Activated effector memory CD4-positive, alpha-beta T cell treated with anti-CD3 and anti-CD28 coated beads, Interleukin-2, amount 50 U/mL, for 16 hours (primary cell): ENCODE measurements at places on chromosomes 12 and 14.

- no peak for DNase-seq
Observed at GRCh38 chr14:55819610-55820304, 239.8 kb downstream of the KTN1 start.

- no peak for DNase-seq
Observed at GRCh38 chr12:131370321-131370720, 340.6 kb upstream of the SFSWAP start.

GRCh38 chr14:93285044-93285443, 47.8 kb downstream of the BTBD7 start:
- DNase-seq = no peak

GRCh38 chr14:69838881-69839416, 40.3 kb upstream of the SMOC1 start:
- no peak for DNase-seq

- no peak for DNase-seq
Observed at GRCh38 chr12:30197392-30198057, 413.8 kb upstream of the TMTC1 start.

GRCh38 chr12:53696285-53696654, 20.4 kb upstream of the ATP5MC2 start:
- no peak for DNase-seq

GRCh38 chr12:79370021-79370420, 320.7 kb downstream of the PAWR start:
- no peak for DNase-seq

DNA sequence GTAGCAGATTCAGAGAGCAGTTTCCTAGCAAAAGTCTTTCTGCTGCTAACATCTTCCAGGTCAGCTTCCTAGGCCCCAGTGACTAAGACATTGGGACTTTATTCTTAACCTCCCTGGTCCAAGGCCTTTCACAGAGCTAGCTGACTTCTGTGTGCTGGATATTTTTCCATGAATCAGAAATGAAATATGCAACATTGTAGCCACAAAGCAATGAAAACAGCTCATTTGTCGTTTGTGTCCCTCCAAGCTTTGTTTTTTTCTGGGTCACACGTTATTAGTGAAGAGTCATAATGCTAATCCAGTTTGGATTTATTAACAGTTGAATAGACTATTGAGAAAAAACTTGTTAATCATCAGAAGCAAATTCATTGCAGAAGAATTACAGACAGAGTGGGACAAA, 82.4 kb downstream of the ARF6 start:
- no peak for DNase-seq

DNA sequence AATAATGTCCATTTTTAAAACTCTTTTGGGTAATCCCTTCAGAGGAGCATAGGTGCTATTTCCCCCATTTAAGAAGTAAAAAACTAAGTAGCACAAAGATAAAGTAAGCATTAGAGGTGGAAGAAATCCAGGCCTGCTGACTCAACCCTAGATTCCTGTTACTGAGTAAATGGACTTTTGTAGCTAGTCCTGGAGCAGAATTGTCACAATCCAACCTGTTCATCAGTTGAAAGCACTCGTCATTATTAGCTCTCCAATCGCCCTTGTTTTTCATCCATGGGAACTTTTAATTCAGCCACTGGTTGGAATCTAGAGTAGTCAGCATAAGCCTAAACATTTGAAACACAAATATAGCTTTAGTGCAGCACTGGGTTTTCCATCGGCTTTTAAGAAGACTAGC, 139.5 kb upstream of the AMIGO2 start:
- no peak for DNase-seq

DNA sequence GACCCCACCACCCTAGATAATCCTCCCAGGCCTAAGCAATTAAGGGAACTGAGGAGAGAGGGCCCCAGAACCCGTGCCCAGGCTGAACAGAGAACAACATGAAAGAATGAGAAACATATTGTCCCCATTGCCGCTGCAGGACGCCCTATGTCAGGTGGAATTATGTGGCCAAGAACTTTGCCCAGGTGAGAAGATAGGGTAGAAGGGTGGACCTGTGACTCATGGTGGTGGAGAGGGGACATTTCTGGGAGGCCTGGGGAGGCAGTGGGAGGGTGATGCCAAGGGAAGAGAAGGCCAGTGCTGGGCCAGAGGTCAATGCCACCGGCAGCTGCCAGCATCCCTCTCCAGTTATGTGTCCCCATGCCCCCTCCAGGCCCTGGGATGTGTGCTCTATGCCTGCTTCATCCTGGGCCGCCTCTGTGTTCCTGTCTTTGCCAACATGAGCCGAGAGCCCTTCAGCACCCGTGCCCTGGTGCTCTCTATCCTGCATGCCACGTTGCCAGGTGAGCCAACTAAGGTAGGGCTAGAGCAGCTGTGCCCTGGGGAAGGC, 15.5 kb downstream of the SOAT2 start:
- DNase-seq = no peak

GRCh38 chr12:130526813-130527212, 189.1 kb downstream of the PIWIL1 start:
- no peak for DNase-seq

DNA sequence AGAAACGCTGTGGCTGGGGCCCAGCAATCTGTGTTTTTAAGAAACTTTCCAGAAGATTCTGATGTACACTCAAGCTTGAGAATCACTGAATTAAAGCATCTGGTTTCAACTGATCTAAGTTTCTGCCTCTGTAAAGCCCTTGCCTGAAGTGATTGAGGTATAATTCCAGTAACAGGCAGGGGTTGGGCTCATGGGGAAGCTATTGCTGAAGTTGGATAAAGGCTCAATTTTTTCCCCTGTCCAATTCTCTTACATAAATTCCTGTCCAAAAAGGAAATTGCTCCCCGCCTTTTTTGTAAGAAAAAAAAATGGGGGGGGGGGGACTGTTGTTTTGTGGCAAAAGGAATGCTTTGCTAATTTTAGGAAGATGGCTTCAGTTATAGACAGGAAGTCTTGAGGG, 337.4 kb downstream of the NUAK1 start:
- no peak for DNase-seq

GRCh38 chr14:99889268-99889667, 96.1 kb downstream of the EML1 start:
- no peak for DNase-seq

- DNase-seq = no peak
Observed at GRCh38 chr14:24837280-24838046, 203.5 kb upstream of the GZMB start.

DNA sequence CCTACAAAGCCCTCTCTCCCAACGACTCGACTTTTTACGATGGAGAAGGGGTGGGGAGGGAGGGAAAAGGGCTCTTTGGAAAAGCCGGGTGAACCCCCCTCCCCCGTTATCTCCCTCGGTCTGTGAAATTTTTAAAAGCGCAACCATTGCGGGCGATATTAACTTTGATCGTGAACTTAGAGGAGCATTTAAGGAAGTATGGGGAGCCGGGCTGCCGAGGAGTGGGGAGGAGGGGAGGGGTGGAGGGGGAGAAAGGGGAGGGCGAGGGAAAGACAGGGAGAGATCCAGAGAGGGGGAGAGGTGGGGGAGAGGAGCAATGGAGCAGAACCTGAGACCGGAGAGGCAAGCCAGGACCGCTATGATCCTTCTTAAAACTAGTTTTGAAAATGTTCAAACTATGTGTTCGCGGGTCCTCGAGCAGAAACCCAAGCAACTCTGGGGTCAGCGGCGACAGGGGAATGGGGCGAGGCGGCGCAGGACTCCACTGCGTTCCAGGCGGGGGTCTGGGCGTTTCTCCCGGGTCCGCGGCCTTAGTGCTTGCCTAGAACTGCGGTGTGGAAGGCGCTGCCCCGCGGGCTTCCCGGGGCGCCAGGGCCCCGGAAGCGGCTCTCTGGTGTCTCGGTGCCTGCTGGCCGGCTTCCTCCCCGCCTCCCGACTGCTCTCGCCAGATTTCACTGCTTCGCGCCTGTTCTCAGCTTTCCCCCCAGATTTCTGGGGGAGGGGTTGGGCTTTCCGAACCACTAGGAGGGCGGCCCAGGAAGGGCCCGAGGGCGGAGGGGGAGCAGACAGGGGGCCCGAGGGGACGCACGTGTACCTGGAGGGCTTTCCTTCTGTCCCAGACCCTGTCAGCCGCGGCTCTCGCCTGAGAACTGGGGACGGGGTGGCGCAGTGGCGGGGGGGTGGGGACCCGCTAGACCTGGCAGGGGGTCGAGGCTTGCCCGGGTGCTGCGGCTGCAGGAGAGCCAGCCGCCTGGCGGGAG, at the start of gene HOTAIR:
Gene HOTAIR, minus strand, starts transcription at position 871 of the 980 bp plus-strand sequence.
- peak; percentile 73 for DNase-seq

- no peak for DNase-seq
Observed at GRCh38 chr12:130501821-130502220, 164.1 kb downstream of the PIWIL1 start.

DNA sequence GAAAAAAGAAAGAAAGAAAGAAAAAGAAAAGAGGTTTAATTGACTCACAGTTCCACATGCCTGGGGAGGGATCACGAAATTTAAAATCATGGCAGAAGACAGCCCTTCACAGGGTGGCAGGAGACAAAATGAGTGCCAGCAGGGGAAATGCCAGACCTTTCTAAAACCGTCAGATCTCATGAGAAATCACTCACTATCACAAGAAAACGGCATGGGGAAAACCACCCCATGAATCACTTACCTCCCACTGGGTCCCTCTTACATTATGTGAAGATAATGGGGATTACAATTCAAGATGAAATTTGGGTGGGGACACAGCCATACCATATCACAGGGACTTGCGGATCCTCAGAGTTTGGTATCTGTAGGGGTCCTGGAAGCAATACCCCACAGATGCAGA, 16.3 kb upstream of the EGLN3 start:
- DNase-seq = no peak

DNA sequence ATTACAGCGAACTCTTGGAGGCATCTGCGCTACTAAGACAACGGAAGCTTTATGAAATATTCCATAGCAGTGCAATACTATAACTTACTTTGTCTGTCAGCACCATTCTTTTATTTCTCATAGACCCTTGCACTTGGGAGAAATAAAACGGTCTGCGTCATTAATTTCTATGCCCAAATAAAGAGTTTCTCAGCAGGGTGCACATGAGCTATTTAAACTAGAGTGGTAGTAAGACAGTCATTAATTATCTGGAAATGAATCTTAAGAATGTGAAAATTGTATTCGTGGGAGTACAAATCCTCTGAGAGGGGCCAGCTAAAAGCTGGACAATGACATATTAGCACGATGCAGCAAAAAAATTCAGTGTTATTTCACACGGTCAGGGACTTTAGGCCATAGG, 903.4 kb upstream of the FOXG1 start:
- DNase-seq = no peak

GRCh38 chr12:67471810-67472209, 176.7 kb upstream of the DYRK2 start:
- DNase-seq = no peak

- no peak for DNase-seq
Observed at GRCh38 chr14:79050787-79051727, 880.9 kb downstream of the NRXN3 start.

DNA sequence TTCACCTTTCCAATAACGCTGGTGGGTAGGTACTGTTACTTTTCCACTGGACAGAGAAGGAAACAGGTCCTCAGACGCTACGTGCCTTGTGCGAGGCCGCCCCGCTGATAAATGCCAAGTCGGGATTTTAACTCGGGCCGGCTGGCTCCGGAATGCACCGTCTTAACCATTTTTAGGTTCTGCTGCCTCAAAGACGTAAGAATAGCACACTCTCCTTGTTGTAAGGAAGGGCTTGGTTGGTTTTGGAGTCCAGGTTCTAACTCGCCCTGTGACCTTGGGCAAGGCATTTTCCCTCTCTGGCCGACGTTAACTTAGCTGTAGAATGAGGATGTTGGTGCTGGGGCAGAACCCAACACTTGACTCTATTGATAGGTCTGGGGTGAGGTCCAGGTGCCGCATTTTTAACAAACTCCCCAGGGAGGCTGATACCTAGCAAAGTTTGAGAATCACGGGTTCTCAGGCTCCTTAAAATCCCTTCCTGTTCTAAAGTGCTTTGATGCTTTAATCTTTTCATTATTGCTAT, 814 bp downstream of the ANKRD13A start:
- peak; percentile 71 for DNase-seq

DNA sequence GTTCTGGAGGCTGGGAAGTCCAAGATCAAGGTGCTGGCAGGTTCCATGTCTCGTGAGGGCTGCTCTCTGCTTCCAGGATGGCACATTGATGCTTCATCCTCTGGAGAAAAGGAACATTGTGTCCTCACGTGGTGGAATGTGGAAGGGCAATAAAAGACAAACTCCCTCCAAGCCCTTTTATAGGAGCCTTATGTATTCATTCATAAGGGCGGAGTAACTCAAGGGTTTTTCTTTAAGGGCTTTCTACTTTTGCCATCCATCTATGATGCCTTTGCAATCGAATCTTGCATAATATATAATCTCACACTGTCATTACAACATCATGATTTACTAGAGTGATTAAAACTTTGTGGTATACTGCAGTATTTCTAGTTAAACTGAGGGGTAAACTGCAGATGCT, 132.7 kb upstream of the DDHD1 start:
- no peak for DNase-seq

GRCh38 chr14:74634481-74634880, 22.4 kb upstream of the LTBP2 start:
- DNase-seq = no peak

- no peak for DNase-seq
Observed at GRCh38 chr14:70555890-70556289, 21.1 kb upstream of the ADAM20 start.

GRCh38 chr14:93688239-93688666, 100.0 kb downstream of the PRIMA1 start:
- no peak for DNase-seq

- no peak for DNase-seq
Observed at GRCh38 chr14:68767248-68767645, 25.6 kb downstream of the ZFP36L1 start.

DNA sequence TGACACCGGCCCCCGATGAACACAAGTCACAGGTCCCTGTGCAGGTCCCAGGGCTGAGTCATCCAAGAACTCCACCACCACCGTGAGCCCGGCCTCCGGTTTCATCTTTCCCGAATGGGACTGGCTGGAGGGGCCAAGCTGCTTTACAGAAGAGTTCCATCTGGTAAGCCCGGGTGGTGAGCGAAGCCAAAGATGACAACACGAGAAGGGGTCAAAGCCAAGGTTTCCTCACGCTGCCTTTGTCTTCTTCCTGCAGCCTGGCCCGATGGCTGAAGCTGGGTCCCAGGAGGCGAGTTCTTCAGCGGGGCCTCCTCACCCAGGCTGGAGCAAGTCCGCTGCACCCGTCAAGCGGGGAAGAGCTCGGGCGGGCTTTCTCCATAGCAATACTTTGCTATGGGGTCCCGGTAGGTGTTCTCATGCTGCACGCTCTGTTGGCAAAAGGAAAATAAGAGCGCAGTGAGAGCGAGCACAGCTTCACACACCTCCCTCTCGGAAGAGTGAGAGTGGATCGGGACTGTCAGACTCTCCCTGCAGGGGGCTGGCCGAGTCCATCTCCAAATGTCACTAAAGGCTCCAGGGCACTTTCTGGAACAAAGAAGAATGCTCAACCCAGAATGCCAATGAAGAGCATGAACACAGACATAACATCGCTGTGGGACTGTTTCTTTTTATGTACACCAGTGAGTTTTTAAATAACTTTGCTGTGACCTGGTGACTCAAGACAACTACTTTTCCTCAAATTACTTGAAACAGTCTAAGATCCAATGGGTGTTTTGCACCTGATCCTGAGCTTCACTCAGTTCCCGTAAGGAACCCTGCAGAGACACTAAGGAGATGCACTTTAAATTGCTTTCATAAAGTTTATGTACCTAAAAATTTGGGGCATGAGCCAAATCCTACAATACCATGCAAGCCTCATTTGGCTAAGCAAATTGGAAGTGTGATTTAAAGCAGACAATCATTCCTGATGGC, 20.1 kb downstream of the SPRING1 start:
- DNase-seq = no peak

GRCh38 chr14:53924753-53925152, 31.9 kb downstream of the BMP4 start:
- no peak for DNase-seq

- DNase-seq = no peak
Observed at GRCh38 chr14:32286602-32287001, 42.5 kb upstream of the AKAP6 start.

- DNase-seq = no peak
Observed at GRCh38 chr14:65827520-65827919, 415.0 kb downstream of the FUT8 start.
